Panc1 (cell line): ENCODE measurements at places on chromosomes 4 and X.

DNA sequence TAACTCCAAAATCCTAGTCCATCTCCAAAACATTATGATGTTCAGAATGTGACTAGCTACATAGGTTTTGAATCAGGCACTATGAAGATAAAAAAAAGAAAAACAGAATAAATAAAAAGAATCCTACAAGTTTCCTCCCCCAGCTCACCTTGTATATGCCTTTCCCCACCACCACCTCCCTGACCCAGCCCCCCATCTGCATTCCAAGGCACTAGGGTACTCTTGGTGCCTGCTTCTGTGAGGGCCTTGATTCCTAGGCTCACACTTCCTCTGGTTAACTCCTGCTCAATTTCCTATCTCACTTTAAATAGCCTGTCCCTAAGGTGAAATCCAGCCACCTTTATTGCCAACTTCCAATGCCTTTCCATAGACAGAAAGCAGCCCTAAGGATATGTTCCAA is 178.7 kb upstream of the ATOH1 start:
- DNase-seq = no peak

- no peak for DNase-seq
Measured at GRCh38 chr4:75702919-75703411, 21.4 kb upstream of the USO1 start.

DNA sequence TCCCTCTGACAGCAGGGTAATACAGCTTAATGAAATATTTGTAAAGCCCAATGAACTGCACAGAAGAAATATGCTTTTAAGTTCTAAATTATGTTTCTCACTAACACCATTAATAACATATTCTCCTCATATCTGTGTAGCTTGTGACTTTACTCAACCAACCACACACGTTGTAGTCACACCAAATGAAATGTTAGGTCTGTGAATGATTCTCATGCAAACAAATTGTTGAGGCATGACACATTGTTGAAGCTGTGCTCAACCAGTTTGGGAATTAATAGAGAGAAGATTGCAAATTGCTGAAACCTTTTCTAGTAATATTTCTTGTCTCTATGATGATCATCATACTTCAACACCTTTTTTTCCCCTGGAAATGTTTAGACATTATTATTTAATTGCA is 645.9 kb downstream of the PCDH7 start:
- DNase-seq = no peak

DNA sequence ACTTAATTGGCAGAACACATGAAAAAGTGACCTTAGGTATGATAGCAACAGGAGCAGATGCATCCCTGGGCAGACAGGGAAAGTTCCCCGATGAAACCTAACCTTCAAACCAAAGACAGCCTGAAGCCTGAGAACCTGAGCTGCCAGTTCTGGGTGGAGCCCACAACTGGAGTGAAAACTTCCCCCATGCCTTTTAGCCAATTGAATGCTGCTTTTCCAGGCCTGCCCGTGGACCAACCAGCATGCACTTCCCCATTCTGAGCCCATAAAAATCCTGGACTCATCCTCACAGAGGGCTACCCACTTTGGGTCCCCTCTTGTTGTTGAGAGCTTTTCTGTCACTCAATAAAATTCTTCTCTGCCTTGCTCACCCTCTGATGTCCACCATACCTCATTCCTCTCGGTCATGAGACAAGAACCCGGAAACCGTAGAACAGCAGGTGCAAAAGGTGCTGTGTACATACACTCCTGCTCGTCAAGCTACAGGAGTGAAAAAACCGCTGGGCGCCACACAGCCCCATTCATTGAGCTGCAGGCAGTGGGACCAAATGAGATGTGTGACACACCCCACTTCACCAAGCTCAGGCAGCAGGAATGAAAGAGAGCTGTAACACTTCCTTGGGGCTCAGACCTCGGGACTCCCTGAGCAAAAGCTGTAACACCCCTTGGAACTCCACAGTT is 13.9 kb upstream of the SLC7A11 start:
- no peak for DNase-seq

GRCh38 chrX:48908600-48908999 is 2.8 kb downstream of the SLC35A2 start:
- no peak for DNase-seq

- no peak for DNase-seq
Measured at GRCh38 chrX:36414056-36414455, 494.5 kb downstream of the CFAP47 start.

DNA sequence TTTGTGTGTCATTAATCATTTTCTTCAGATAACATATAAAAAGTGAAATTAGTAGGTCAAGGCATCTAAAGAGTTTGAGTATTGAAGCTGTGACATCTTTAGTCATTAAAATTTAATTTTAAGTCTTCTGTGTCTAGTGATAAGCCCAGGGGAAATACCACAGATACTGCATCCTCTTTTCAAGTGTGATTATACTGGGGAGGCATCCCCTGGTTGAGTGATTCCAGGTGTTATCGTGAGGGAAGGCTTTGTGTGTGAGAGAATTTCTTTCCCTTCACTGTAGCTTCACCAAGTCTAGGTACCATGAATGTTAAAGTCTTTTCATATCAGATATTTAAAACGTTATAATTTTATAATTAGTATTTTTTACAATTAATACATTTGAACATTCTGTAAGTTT is 193.4 kb downstream of the FRAS1 start:
- no peak for DNase-seq

DNA sequence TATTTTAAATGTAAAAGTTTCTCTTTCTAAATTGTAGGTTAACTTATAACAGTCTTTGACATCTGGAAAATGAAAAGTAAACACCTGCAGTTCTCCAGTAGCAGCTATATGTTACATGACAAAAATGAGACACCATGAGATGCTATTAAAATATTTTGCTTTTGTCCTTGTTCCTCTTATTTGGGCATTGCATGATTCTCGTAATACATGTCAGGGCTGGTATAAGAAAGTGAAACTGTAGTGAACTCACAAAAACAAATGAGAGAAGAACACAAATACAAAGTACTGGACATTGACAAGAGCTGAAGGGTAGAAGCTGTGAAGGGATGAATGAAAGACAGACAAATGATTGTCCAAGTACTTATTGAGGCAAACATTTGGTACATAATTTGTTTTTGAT is 9.0 kb downstream of the GK2 start:
- no peak for DNase-seq

DNA sequence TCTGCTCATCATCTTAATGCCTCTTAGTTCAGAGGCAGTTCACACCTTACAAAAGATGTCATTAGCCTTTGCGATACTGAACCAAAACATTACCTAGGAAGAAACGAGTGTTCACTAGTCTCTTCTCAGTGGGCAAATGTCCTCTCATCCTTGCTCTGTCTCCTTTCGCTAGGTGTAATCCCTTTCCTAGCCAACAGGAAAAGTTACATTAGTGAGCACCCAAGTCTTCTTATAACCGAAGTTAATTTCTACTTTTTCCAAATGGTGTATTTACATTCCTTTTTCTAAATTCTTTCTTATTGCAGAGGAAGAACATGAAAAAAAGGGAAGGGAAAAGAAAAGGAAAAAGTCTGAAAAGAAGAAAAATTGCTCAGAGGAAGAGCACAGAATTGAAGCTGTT is 46.9 kb downstream of the SMIM31 start:
- no peak for DNase-seq

- DNase-seq = no peak
Measured at GRCh38 chrX:130909469-130910136, 6.6 kb upstream of the ENOX2 start.

DNA sequence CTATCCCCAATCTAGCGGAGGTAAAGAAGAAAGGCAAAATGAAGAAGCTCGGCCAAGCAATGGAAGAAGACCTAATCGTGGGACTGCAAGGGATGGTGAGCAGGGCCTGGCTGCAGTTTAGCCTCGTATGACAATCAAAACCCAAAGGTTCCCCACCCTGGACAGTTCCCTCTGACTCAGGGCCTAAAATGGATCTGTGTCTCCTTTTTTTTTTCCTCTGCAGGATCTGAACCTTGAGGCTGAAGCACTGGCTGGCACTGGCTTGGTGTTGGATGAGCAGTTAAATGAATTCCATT is 986 bp downstream of the HDAC6 start:
- no peak for DNase-seq

GRCh38 chr4:40046311-40046980 is 10.2 kb upstream of the N4BP2 start:
- DNase-seq = no peak

DNA sequence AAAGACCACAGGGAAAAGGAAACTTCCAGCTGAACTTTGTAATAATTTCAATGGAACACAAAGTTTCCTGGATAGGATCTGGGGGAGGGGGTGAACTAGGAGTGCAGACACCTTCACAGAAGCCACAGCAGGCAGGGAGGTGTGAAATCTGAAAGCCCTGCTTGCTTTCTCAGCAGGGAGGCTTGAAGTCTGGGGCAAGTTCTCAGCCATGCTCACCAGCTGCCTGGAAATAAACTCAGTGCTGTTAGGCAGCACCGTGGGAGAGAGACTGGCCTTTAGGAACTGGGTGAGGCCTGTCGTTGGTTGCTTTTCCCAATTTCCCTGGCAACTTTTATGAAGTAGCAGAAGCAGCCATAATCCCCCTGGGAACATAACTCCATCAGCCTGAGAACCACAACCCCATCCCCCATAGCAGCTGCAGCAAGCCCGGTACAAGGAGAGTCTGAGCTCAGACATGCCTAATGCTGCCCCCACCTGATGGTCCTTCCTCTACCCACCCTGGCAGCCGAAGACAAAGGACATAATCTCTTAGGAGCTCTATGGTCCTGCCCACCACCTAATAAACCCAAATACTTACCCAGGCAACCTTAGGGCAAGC is 39.2 kb upstream of the NMU start:
- DNase-seq = no peak

DNA sequence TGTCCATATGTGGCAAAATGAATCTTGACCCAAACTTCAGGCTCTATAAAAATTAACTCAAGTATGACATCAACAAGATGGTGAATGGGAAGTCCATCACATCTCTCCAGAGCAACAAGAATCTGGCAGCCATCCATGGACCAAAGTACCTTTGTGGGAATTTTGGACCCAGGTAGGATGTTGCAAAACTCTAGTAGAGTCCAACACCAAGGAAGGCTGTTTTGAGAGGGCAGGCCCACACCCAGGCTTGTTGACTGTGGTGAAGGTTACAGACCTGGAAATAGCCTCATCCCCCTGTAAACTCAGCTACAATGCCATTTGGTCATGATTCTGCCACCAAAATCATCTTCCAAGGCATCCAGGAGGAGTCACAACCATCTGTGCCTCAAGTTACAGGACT is 12.9 kb downstream of the DGAT2L6 start:
- DNase-seq = no peak

DNA sequence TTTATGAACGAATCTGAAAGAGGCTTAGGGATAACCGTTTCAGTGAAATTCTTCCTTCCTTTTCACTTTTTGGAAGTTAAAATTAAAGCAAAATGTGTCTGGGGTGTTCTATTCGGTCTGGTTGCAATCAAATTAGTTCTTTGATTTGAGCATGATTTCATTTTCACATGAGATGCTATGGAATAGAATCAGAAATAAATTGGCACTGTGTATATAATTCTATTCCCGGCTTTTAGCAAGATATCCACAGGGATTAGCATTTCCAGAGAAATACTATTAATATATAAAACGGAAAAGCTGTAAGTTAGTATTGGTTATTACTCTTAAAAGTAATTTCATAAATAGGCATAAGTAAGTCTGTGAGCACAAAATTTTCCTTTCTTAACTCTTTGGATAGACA is 1676.8 kb upstream of the PCDH7 start:
- no peak for DNase-seq

DNA sequence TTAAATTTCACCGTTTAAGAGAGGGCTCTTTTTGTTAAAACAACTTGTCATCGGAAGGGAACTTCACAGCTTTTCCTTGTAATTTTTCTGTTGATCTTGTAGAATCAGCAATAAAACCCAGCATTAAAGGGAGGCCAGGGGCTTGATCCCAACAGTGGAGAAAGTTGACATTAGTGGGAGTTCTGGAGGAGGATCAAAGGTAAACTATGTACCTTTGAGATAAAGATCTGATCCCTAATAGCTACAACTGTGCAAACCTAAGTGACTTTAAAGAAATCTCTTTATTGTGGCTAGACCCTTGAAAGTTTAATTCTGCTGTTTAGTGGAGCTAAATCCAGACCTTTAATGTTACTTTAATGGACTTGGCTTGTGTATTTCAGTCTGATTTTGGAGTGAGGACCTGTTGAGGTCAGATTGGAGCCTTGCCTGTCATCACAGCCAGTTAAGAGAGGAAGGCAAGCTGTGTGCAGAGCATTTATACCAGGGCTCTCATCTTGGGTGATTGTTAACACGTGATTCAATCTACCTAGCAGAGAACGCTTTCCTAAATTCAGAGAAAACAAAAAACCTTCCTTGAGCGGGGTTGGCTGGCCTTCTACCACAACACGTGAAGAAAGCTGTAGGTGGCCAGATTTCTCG is 1.7 kb downstream of the DOCK11 start:
- DNase-seq = no peak
